ENCODE measurements at places on chromosomes 12 and 14.

DNA sequence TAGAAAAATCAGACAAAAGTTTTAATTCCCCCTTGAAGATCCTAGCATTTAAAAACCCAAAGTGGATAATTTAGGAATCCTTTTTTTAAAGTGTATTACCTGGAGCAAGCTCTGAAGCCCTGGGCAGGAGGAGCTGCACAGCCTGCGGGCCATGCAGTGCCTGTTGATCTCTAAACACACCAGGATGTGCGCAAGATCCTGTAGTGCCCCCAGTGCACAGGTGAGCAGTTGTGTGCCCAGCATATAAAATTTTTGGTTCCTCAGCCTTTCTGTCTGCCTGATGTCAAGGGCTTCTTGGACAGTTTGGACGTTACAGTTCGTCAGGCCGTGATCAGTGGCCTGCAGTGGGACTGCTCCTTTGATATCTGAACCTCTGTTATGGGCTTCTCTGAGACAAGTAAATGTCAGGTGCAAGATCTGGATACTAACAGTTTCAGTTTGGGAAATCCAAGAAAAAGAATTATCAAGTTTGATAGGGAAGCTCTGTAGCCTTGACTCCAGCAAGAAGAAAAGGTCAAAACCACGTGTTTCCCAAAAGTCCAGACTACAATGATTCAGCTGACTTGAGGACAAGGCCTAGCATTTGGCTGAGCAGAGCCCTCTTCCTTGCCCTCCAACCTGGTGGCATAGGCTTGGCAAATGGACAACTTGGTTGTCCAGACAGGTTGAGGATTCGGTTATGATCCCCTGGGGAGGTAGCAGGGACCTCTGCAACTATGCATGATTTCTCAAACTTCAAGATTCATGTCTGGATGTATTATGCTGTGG is 1.0 kb downstream of the ATXN7L3B start:
- DNase-seq = peak; percentile 11

- no peak for DNase-seq
Observed at GRCh38 chr12:90870971-90871725, 83.8 kb downstream of the CCER1 start.

- DNase-seq = no peak
Observed at GRCh38 chr12:50257236-50258166, 25.8 kb downstream of the LIMA1 start.

- DNase-seq = peak; percentile 25
Observed at GRCh38 chr14:55731881-55732498, 152.0 kb downstream of the KTN1 start.

DNA sequence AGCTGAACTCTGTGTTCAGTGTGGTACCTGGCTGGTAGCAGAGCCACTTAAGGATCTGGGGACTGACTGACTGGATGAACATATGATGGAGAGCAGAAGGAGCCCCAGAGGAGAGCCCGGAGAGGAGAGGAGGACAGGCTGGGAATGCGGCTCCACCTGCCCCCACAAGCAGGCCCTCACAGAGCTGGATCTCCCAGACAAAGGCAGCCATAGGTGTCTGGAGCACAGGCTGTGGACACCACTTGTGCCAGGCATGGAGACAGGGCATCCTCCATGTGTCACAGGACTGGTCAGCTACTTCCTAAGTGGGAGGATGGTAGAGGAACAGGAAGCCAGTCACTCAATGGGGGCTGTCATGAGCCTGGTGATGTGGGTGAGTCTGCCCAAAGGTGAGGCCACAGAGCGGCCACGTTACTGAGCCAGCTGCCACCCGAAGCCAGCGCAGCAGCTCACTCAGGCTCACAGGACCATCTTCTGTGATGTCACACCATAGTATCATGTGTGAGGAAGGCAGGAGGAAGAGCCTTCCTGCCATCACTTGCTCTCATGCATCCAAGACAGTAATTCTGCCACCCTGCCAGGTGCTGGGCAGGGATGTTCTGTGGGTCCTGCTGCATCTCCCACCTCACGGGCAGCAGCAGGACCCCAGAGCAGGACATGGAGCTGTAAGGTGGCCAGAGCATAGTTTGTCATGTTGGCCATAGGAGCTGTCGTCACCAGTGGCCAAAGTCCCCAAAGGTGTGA is 72.1 kb downstream of the PRIMA1 start:
- DNase-seq = no peak

- no peak for DNase-seq
Observed at GRCh38 chr12:24931666-24932405, 17.1 kb downstream of the BCAT1 start.

GRCh38 chr14:37894463-37894862 is 299.0 kb downstream of the TTC6 start:
- no peak for DNase-seq

- DNase-seq = no peak
Observed at GRCh38 chr14:48615618-48616017, 940.2 kb upstream of the MDGA2 start.

DNA sequence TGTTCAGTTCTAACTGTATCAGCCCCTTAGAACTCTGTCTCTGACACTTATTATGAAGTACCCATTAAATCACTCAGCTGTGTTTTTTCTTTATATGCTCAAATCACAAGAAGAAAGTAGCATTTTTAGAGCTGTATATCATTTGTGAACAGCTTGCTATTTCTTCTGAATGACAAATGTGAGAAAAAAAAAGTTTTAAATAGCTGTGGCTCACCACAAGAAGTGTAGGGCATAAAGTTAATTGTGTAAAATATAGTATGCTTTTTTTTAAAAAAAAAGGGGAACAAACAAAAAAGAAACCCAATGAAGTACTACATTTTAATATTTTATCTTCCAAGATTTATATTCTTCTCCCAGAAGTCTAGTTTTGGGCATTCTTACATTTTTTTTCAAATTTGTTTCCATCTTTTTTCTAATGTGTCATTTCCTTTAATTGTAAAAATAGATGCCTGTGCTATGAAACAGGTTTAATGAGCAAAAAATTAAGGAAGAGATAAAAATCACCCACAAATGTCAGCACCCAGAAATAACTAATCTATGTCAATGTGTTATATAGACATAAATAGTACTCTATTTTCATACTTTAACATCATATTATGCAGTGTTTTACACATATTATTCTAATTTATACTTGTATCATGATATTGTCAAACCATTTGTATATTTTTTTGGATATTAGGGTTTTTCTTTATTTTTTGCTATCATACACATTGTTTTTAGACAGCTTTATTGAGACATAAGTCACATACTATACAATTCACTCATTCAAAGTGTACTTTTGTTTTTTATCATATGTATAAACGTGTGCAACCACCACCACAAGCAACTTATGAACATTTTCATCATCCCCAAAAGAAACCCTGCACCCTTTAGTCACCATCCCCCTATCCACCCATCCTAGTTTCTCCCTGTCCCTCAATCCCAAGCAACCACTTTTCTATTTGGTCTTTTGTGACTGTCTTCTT is 22.4 kb upstream of the LRRK2 start:
- no peak for DNase-seq

GRCh38 chr12:4116251-4117111 is 157.1 kb upstream of the CCND2 start:
- no peak for DNase-seq

- DNase-seq = no peak
Observed at GRCh38 chr12:105166736-105167135, 59.2 kb downstream of the WASHC4 start.

- no peak for DNase-seq
Observed at GRCh38 chr12:52674433-52674775, 5.8 kb downstream of the KRT1 start.

DNA sequence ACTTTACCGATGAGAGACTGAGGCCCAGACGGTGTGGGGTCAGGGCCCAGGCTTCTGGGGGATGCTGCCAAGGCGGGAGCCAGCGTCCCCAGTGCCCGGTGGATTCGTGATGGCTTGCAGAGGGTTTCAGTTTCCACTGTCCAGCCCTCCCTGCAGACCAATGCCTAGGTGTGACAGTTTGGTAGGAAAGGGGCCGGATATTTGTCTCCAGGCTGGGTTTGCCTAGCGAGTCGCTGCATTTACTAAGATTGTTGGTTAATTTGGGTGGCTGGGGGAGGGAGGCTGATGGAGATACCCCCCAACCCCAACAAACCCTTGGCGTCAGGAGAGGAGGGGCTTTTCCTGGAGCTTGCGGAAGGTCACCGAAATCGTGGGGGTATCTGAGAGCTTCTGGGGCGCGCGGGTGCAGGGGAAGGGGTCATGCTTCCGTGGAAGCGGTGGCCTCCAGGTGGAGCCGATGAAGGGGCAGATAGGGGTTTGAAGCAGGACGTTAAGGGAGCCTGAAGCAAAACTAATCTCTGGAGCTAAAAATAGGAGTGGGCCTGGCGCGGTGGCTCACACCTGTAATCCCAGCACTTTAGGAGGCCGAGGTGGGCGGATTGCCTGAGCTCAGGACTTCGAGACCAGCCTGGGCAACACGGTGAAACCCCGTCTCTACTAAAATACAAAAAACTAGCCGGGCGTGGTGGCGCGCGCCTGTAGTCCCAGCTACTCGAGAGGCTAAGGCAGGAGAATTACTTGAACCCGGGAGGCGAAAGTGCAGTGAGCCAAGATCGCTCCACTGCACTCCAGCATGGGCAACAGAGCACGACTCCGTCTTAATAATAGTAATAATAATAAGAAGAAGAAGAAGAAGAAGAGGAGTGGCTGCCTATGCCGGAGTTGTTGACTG is 1.1 kb upstream of the CDC42BPB start:
- DNase-seq = no peak

- no peak for DNase-seq
Observed at GRCh38 chr14:88437658-88438057, 52.2 kb downstream of the SPATA7 start.

DNA sequence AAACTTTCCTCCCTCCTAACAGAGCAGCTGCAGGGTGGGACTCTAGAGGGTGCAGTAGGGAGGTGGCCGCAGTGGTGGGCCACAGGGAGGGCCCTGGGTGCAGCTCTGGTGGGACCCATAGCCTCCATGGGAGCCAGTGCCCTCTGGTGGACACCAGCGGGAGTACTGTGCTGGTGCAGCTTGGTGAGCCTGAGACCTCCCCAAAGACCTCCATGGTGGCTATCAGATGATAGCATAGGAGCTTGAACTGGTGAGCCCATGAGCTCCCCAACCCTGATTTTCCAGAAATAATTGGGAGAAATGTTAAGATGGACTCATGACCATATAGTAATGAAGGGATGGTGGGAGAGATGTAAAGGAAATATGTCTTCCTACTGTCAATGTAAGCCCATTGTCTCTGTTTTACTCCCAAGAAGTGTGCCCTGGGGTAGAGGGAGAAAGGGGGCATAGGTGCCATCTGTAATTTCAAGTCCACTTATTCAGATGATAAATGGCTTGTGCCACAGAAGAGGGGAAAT is 98.7 kb downstream of the GAS2L3 start:
- DNase-seq = no peak

DNA sequence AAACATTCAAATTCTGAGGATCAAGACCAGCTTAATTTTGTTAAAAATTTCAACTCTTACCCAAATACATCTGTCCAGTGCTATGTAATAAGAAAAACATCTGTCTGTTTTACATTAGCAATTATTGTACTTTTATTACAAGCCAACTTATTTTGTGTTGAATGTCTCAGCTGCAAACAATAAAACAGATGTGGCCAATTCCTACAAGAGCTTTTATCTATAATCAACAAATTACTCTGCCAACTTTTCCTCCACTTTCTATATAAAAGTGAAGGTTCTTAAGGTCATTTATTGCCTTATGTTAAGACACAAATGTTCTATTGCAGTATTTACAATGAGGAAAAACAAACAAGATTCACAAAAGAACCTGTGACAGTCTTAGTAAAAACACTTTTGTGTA is 72.7 kb downstream of the NOVA1 start:
- DNase-seq = no peak

DNA sequence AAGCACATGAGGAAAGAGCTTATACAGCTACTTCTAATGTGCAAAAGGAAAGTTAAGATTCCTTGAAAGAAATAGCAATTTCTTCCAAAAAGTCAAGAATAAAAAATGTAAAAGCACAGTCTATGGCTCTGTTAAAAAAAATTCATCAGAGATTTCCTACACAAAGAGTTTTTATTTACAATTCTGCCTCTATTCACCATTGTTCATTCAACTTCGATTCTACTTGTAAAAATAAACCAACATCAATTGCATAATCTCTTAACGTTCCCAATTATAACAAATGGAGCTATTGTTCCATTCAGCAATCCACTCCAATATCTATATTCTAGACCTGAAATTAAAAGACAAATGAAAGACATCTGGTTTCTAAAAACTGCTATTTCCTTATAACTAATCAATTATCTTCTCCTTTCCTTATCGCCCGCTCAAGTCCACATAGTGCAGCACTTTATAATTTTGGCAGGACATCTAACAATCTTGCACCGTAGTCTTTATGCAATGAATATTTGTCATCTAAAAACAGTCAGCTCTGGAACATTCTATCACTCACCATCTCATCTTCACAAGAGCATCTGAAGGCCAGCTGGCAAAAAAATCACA is 6.2 kb downstream of the EIF2S3B start:
- no peak for DNase-seq

- DNase-seq = no peak
Observed at GRCh38 chr12:20549108-20549719, 145.9 kb upstream of the SLCO1C1 start.

DNA sequence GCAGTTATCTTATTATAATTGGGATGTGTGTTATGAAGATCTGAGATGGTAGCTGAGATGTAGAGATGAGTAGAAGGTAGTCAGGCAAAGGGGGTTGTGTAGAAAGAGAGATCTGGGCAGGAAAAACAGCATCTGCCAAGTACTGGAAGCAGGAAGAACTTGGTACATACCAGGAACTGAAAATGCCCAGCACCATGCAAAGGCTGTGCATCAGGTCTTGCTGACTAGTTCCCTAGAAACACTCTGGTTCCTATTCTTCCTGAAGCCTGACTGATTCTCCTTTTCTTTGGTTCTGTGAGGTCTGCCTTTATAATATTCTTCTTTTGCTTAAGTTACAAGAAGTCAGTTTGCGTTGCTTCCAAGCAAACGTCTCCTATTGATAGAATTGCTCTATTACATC is 6.7 kb upstream of the NFATC4 start:
- no peak for DNase-seq

DNA sequence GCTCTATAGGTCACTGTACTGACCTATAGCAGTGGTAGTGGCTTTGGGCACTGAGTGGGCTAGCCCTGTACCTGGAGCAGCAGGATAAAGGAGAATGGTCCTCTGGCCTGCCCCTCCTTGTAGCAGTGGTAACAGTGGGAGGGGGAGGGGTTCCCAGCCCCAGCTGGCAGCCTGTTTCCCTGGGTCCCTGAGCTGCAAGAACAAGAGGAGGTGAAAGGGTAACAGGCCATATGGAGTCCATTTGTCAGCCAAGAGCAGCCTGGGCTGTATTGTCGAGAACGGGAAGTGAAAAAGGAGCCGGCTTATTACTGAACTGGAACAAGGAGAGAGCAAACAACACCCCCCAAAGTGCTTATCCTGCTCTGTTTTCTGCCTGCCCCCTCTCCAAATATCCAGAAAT is 73.8 kb upstream of the SRSF5 start:
- DNase-seq = no peak

- no peak for DNase-seq
Observed at GRCh38 chr12:76143343-76144244, 59.1 kb upstream of the NAP1L1 start.

- DNase-seq = no peak
Observed at GRCh38 chr12:92899386-92900001, 29.6 kb downstream of the EEA1 start.

DNA sequence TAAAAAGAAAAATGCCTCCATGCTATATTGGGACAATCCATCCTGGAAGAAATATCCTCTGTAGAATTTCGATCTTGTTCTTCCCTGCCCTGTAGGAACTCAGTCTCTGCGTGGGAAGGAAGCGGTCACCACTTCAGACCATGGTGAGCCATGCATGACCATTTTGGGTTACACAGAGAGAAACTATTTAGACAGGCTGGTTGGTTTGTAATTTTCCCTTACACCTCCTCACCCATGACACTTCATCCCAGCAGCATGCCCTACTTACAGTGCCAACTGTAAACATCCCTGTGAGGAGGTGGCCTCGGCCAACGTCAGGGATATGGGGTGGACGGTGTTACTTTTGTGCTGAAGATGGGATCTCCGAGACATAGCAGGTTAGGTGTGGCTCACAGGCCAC is 121.4 kb downstream of the SMOC1 start:
- DNase-seq = no peak

Data from stimulated activated CD4-positive, alpha-beta T cell treated with anti-CD3 and anti-CD28 coated beads, Interleukin-2, amount 100 ng/mL, for 4 hours (primary cell).